Caco-2 (cell line): ENCODE measurements at places on chromosomes 7 and 10.

DNA sequence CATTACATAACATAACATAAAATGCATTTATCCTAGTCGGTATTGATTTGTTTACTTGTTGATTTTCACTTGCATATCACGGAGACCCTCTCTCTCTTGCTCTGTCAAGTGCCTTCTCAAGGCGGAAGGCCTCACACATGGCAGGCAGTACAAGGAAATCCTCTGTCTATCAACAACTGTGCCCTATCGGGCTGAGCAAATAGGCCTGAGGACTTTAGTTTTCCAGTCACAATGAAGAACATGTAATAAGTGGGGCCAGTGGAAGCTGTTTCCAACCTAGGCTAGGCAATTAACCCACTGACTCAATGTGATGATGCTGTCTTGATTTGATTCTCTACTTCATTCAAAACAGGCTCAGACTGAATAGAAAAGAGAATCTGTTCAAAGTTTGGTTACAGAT, 44.9 kb upstream of the KMT2C start:
- no peak for DNase-seq

GRCh38 chr10:126663328-126663727, 7.2 kb downstream of the C10orf90 start:
- no peak for DNase-seq

DNA sequence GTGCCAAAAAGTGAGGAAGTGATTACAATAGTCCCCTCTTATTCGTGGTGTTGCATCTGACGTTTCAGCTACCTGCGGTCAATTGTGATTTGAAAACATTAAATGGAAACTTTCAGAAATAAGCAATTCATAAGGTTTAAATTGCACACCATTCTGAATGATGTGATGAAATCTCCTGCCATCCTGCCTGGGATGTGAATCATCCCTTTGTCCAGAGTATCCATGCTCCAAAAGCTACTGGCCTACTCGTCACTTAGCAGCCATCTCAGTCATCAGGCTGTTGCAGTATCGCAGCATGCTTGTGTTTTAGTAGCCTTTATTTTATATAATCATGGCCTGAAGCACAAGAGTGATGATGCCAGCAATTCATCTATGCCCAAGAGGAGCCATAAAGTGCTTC, 97.7 kb upstream of the CDCA7L start:
- no peak for DNase-seq

- DNase-seq: no peak
Observed at GRCh38 chr7:135195968-135196629, 15.2 kb downstream of the WDR91 start.

DNA sequence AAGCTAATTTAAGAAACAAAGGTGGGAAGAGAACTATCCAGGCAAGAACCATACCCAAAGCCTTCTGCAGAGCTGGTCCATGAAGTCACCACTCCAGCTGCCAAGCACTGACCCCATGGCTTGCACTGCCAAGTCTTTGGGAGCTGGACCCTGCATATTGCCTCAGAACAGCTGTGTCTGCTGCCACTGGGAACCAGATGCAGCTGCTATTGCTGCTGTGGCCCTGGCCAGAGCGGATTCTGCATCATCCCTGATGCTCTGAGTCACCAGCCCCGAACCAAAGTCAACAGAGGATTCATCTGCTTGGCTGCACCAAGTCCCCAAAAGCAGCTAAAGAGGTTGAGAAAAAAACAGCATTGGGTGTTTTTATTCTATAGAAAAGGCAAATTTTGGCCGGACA, 39.2 kb upstream of the GSAP start:
- DNase-seq: no peak

DNA sequence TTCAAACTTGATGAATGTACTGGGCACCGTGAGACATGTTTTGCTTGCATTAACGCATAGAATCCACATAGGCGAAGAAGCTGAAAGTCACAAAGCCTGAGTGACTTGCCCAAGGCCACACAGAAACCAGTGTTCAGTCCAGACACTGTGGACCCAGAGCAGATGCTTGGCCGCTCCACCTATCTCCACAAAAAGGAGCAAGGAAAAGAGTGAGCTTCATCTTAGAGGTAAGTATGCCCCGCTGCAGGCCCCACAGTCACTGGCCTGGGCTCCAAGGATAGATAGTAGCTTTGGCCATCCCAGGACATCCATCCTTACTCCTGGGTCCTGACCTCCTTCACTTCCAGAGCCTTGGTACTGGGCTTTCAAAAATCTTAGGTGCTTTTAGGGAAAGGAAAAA, 60.1 kb upstream of the SAMD8 start:
- no peak for DNase-seq

- DNase-seq: peak; percentile 70
Observed at GRCh38 chr10:132448248-132448731, 51.3 kb downstream of the PWWP2B start.

DNA sequence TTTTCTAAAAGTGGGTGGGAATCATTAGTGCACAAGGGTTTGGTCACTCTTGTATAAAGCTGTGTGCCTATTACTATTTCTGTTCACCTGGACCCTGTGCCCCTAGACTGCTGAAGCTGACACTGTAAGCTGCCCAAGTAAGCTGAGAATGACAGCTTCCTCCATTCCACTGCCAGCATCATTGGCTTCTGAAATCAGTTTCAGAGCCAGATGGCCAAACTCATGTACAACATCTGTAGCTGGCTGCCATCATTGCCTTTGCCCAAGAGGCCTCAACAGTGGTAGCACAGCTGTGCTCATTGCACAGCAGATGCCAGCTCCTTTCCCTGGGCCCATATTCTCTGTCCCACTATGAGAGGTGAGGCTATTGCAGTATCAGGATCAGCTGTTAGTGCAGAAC, 165.7 kb downstream of the CPEB3 start:
- no peak for DNase-seq

GRCh38 chr10:78063236-78063635, 29.6 kb downstream of the RPS24 start:
- DNase-seq: no peak

DNA sequence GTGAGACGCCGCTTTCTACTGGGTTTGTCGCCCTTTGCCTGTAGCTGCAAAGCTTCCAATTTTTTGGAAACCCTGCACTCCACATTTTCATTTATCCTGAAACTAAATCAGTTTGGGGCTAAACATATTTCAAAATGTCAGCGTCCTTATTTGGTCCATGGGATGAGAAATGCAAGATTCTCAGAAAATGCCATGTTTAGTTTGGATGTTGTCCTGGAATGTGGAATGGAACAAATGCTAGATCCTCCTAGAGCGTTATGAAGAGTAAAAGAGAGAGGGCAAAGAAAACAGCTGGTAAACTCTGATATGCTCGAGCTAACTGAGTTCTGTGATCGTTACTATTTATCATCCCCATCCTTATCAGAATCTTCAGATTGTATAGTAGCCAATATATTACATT, 236.9 kb downstream of the KLF6 start:
- DNase-seq: no peak

DNA sequence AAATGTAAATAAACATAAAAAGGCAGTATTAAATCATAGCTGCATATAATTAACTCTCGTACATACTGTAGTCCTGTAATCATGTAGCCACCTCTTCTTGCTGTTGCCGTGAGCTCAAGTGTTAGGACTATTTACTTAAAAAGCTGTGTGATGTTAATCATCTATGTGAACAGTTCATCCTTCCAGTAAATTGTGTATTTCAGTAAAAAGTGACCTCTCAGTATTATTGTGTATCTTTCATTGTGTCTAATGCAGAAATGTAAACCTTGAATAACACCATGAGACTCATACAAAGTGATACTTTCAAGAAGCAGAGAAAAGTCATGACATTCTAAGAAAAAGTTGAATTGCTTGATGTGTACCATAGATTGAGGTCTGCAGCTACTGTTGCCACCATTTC, 38.0 kb downstream of the ADD3 start:
- no peak for DNase-seq

DNA sequence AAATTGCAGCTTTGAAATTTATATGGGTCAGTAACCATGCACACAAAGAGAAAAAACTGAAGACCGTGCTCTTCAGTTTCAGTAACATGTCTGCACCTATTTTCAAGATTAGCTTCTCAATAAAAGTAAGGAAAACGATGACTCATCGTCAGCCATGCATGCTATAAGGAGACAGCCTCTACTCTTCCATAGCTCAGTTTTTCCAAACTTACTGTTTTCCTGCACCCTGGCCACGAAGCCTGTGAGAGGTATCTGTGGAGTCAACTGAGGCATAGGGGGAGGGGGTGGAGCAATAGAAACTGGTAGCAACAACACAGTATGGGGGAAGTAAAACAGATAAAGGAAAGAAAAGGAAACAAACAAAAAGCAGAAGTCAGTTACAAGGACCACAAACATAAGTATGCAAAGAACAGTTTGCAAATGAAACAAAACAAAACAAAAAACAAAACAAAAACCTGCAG, 58.0 kb downstream of the PDSS1 start:
- DNase-seq: no peak

DNA sequence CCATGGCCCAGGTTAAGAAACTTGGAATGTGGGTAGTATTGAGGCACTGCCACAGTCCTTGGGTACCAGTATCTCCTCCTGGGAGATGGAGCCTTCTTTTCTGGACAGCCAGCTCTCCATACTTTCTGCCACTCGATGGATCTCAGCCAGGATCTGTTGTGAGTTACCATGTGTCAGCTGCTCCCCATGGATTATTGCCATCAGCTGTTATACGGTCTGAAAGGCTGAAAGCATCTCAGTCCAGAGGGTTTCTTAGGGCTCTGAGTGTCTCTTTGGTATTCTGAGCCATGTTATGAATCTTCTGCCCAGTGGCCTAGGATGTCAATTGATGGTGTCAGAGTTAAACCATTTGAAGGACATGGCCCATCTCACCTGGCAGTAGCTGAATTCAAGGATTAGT, 197.5 kb downstream of the C7orf25 start:
- no peak for DNase-seq

GRCh38 chr10:51196508-51197175, 122.4 kb downstream of the PRKG1 start:
- no peak for DNase-seq

DNA sequence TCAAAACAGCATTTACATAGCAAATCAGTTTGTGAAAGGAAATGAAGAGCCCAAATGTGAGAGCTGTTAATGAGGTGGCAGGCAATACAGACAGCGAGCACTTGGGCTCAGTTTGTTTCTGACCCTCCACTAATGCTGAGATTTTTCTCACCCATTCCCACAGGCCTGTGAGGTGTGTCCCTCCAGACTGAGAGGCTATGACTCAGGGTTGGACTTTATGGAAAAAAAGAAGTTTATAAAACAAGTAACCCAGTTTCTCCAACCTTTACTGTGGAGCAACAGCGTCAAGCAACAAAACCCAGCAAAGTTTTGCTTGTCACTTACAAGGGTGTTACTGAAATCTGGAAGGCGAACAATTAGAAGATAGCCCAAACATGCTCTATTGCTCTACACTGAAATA, 4.9 kb upstream of the FEZF1 start:
- DNase-seq: no peak

GRCh38 chr7:104962781-104963180, 51.2 kb upstream of the KMT2E start:
- DNase-seq: no peak

- no peak for DNase-seq
Observed at GRCh38 chr7:101956130-101956529, 138.7 kb downstream of the CUX1 start.

DNA sequence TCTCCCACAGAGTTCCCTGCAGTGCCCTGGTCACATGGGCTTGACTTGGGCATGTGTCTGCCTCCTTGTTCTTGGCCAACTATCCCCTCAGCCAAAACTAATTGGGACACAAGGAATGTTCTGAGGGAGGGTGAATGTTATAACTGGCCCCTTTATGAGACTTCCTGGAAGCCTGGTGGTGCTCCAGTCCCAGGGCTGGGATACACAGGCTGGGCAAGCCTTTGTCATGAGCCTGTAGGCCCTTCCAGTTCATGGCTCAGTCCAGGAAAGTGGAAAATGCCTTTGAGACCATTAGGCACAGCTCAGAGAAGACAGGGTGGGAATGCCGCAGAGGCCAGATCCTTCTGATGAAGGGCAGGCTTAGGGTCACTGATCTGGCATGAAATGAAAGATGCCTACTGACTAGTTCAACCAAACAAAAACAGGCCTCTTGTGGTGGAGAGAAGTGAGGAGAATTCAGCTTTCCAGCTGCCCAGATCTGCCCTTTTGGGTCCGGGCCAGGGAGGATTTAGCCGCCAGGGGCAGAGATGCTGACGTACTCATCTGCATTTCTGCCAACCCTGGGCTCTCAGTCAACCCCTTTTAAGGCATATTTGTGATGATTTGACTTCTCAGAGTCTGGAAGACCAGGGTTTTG, 961.5 kb downstream of the KCNMA1 start:
- no peak for DNase-seq

DNA sequence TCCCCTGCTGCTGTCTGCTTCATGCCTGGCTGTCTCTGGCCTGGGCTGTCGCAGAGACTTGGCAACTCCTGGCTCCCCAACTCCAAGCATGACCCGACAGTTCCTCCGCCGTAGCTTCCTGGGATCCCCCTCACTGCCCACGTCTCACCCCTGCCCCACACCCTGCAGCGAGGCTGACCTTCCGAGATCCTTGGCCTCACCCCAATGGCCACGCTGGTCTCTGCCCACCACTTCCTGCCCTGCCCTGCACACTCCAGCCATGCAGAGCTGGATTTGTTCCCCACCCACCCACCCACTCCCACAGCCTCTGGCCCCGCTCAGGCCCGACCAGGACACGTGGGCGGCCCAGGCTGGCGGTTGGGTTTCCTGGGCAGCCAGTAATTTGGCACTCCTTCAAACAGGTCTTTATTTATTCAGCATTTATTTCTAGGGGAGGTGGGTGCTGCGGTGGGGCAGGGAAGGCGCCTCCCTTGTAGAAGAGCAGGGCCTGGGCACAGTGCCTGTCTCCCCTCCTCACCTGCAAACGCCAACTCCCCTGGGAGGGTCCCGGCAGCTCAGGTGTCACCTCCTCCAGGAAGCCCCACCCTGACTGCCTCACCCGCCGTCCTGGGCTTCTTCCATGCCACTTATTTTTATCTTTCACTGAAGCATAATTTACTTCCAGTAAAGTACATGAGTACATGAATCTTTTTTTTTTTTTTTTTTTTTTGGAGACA, 25.5 kb downstream of the GTF2IRD1 start:
- DNase-seq: no peak

GRCh38 chr10:2459713-2460112, 607.6 kb upstream of the PFKP start:
- DNase-seq: no peak

DNA sequence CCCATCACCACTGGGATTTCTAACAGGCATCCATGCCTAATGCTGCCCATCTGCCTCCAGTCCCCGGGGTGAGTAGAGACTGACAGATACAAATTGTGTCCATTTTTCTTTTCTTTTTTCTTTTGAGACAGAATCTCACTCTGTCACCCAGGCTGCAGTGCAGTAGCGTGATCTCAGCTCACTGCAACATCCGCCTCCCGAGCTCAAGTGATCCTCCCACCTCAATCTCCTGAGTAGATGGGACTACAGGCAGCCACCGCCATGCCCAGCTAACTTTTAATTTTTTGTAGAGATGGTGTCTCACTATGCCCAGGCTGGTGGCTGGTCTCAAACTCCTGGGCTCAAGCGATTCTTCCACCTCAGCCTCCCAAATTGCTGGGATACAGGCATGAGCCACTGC, 7.6 kb upstream of the CPN1 start:
- no peak for DNase-seq

DNA sequence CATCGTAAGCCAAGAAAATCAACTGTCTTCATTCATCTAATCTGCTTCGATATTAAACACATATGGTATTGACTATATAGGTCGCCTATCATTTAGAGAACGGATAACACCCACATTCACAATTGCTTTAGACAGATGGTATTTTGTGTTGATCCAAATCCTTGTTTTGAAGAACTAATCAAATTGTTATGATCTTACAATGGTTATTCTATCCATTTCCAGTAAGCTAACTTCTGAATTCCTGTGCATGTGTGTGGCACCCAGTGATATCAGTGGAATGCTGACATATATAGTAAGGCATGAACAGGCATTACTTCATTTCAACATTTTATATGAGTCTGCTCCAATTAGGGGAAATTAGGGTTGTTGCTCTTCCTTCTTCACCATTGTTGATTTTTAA, 98.8 kb downstream of the SEMA3E start:
- DNase-seq: no peak
